Activated CD4-positive, alpha-beta T cell treated with anti-CD3 and anti-CD28 coated beads, Interleukin-2, amount 50 U/mL, for 16 hours (primary cell): ENCODE measurements at places on chromosomes 12 and 14.

DNA sequence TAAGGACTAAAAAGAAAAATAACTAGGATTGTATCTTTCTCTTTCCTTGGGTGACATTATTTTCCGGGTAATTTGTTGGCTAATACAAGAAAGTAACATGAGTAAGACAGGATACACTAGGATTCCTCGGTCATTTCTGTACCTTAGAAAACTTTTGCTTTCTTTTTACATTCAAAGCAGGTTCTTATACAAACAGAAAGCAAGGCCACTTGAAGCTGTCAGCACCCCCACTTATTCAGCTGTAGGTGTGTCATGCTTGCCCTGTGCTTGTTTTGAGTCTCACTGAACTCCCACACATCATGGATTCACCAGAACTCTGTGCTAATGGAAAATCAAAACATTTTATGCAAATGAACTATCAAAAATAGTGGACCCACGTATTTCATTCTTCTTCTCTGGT is 266.8 kb upstream of the CLEC14A start:
- DNase-seq, result no peak

- no peak for DNase-seq
Observed at GRCh38 chr14:21989090-21989489, 315.5 kb upstream of the OR4E1 start.

DNA sequence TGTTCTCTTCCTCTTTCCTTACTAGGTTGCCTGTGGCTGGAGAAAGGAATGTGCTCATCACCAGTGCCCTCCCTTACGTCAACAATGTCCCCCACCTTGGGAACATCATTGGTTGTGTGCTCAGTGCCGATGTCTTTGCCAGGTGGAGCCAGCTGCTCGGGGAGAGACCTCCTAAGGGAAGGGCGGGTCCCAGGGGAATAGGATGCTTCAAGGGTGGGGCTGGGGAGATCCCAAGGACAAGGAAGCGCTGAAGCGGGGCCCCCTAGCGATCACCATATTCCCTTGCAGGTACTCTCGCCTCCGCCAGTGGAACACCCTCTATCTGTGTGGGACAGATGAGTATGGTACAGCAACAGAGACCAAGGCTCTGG is 10.2 kb downstream of the MARS1 start:
- DNase-seq, result no peak

GRCh38 chr12:95197636-95198035 is 19.6 kb downstream of the FGD6 start:
- no peak for DNase-seq

- no peak for DNase-seq
Observed at GRCh38 chr12:131864469-131864868, 30.0 kb upstream of the ULK1 start.
